ENCODE measurements at places on chromosomes 13 and 19.
A peak's percentile ranks its signal among the peaks of the same experiment; 100 is the strongest.

DNA sequence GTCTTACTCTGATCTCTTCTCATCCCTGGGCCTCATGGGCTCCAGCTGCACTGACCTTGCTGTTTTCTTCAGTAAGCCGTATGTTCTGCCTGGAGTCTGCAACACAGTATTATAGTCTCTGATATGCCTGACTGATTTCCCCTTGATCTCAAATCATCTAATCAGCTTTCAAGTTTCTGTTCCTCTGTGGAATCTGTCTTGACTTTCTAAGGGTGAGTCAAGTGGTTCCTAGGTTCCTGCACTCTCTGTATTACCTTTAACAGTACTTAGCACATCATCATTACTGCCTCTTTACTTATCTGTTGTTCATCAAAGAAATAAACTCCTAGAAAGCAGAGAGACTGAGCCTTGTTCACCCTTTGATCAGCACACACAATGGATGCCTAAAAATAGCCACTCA is 350.7 kb downstream of the LMO7 start:
- no peak for DNase-seq

DNA sequence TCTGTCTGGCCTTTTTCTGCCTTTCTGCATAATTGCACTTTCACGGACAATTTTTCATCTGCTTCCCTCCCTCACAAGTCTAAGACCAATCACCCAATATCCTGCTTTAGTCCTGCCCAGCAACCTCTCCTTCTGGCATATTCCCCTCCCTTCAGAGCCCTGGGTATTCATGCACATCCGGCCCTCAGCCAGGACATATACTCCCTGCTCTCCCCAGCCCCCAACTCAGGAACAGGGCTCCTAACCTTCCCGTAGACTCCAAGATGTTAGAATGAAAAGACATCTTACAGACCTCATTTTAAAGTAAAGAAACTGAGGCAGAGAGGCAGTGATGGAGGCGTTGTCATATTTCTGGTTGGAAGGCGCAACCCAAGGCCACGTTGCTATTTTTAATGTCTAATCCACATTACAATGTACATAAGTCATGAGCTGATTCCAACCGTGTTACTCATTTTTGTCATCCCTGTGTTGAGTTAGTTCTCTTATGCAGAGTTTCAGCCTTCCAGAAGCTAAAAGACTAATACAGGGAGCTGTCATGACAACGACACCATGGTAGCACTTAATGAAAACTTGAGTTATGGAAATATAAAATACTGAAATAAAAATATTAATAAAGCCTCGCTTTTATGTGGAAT is 209.2 kb downstream of the TSHZ3 start:
- peak; percentile 77 for DNase-seq

GRCh38 chr19:37655301-37655688 is at the start of gene ZFP30:
TSS of gene ZFP30 (minus strand) at chr19:37655465. CDS start at chr19:37647822, 7,643 bp downstream.
- DNase-seq: peak; percentile 93

DNA sequence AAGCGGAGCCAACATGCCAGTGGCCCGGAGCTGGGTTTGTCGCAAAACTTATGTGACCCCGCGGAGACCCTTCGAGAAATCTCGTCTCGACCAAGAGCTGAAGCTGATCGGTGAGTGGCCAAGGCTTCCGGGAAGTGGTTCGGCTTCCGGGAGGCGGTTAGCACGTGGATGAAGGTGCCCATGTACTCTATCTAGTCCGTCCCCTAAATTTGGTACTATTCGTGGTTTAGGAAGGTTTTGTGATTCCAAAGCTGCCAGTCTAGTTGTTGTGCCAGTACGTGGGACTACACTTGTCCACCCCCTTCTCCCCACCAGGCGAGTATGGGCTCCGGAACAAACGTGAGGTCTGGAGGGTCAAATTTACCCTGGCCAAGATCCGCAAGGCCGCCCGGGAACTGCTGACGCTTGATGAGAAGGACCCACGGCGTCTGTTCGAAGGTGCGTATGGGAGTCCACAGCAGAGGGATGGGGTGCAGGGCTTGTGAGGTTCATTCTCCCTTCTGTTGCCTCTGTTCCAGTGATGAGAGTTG is 579 bp downstream of the RPS9 start:
- no peak for DNase-seq

- DNase-seq: no peak
Measured at GRCh38 chr13:60974296-60974695, 441.4 kb downstream of the PCDH20 start.

- no peak for DNase-seq
Measured at GRCh38 chr13:60258349-60258748, 94.6 kb upstream of the DIAPH3 start.

GRCh38 chr13:70191034-70191433 is 82.8 kb upstream of the KLHL1 start:
- DNase-seq: no peak

DNA sequence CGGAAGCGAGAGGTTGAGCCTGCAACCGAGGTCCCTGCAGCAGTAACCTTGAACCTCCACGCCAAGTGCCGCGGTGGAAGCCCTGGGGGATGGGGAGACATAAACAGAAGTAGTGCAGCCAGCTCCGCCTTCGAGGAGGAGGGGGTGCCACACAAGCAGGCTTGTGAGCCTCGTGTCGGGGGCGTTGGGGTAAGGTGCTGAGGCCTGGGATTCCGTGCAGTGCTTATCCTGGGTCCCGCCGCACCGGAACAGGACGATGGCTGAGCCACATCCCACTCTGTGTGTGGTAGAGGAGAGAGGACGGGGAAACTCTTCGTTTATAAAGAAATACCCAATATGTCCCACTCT is 51.0 kb downstream of the SOX1 start:
- no peak for DNase-seq

DNA sequence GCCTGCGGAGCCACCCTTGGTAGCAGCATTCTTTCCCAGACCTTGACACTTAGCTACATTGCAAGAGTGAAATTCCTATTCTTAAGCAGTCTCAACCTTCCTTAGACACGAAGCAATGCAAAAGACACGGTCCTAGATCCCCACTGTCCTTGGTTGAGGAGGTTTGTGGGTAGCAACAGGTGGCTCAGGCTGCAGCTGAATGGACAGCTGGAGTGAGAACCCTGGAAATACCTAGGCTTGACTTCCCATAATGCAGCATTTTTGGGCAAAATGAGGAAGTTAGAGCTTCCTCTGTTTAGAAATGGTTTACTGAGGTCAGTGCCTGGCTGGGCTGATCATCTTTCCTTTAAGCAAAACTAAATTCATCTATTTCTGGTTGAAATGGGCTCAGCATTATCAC is 296.6 kb downstream of the RFC3 start:
- no peak for DNase-seq

GRCh38 chr13:100542826-100543156 is 45.8 kb downstream of the GGACT start:
- peak; percentile 68 for DNase-seq
